Gastroesophageal sphincter (tissue), 4 donors: ENCODE measurements at places on chromosomes 16 and 17.

DNA sequence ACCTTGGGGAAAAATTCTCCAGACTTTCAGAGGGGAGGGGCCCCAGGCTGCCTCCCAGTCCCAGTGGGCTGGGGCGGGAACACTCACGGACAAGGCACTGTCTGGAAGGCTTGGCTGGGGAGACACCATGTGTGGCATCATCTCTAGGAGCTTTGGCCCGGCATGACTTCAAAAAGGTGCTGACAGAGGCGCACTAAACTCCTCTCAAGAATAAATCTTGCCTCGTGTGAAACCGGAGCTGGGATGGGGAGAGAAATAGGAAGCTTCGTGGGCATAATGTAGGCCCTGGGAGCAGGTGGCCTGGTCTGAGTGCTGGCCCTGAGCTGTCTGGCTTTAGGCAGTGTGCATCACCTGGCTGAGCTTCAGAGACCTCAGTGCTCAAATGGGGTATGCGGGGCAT is 5.7 kb downstream of the WSCD1 start:
- ATAC-seq = no peak

DNA sequence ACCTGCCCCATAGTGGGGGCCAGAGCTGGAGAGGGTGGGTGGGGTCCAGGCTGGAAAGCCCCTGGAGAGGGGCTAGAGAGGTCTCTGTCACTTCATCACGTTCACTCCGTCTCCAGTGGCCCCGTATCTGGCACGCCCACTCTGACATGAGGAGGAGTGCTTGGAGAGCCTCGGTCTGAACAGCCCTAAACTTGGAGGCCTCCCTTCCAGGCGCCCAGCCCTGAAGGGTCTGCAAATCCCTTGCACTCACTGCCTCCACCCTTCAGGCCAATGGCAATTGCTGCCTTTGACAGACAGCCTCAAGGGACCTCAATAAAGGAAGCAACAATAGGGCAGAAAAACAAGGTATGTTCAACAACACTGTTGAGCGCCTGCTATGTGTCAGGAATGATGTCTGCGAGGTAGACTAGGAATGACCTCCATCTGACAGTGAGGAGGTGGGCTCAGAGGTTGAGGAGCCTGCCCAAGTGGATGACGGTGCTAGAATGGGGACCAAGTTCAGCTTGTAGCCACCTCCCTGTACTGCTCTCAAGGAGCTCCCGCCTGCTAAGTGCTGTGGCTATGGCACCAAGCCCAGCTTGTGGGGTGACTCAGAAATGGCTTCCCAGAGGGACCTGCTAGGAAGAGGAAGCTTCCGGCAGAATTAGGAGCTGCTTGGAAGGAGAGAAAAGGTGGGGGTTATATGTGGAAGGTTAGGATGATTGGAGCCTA is 2.9 kb upstream of the EPX start:
- ATAC-seq = no peak

DNA sequence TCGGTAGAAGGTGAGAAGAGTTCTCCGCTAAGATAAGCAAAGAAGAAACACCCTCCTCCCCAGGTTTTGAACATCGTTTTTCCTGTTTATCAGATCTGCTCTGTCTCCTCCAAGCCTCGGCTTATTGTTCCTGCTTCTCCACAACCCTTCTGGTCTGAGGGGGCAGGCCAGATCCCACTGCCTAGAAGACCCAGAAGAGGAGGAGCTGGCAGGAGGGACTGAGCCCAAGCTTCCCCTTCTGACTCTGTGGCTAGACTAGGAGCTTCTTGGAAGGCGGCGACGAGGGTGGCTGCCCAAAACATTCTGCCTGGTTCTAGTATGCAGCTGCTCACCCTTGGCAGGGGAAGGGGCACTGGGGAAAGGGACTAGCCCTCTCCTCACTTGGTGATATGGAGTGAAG is 5.2 kb upstream of the HOXB5 start:
- no peak for ATAC-seq

GRCh38 chr17:43517161-43517560 is 29.0 kb downstream of the ETV4 start:
- no peak for ATAC-seq

GRCh38 chr16:81798311-81799137 is 19.4 kb downstream of the PLCG2 start:
- no peak for ATAC-seq

- no peak for ATAC-seq
These were observed 6.7 kb upstream of the ABCA9 start for GRCh38 chr17:69067274-69068047.

- peak; percentile 23 for ATAC-seq
These were observed 5.9 kb upstream of the MYO15A start for GRCh38 chr17:18102640-18103039.

DNA sequence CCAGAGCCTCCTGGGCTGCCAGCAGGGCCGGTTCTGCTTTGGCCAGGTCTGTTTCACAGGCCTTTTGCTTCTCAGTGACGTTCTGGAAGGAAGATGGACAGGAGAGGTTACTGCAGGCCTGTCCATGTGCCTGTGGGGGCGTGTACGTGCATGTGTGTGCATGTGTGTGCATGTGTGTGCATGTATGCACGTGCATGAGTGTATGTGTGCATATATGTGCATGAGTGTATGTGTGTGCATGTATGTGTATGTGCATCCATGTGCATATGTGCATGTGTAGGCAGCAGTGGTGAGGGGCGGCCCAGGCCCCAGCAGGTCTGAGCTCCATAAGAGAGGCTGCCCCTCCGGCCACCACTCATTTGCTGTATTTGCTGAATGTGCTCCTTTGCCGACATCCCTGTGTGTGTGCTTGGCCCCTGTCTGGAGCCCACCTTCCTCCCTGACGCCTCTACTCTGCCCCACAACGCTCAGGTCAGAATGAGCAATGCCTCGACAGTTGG is 81.8 kb downstream of the PGS1 start:
- ATAC-seq = no peak

DNA sequence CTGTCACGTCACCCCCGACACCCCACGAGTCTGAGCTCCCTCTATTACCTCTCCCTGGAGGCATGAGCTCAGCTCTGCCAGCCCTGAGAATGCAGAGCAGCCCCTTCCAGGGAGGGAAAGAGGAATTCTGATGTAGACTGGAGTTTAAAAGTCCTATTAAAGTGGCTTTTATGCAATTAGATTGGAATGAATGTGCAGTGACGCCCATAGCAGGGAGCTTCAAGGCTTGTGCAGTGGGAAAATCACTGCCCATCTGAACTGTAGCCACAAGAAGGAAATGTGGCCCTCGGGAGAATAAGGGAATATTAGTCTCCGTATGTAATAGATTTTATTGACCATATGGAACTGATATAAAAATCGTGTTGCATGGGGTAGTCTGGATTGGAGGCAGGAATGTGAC is 66.9 kb downstream of the ZNF423 start:
- no peak for ATAC-seq

DNA sequence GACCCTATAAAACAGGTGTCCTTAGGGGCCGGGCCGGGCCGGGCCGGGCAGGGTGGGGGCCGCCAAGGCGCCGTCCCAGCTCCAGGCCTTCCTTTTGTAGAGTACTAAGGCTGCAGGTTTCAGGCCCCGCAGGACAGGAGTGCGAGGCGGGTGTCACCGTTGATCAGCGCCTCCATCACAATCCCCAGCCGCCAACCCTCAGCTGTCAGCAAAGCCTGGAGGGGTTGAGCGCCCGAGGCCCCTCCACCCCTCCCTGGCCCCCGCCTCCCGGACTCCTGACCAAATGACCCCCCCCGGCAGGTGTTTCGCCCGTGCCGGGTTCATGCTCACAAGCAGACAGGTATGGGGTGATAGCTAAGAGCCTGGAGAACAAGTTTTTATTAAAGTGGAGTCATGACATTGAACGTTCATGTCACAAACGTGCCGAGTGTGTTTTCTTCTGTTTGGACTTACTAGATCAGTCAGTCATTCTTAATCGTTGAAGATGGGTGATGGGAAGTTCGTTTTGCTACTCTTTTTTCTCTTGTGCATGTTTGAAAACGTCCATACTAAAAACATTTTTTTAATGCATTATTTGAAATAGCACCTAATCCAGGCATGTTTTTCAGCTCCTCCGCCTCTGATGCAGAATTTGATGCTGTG is 534 bp downstream of the ARL2BP start:
- no peak for ATAC-seq

GRCh38 chr16:75590920-75591843 is 25.0 kb downstream of the GABARAPL2 start:
- ATAC-seq = peak; percentile 79

DNA sequence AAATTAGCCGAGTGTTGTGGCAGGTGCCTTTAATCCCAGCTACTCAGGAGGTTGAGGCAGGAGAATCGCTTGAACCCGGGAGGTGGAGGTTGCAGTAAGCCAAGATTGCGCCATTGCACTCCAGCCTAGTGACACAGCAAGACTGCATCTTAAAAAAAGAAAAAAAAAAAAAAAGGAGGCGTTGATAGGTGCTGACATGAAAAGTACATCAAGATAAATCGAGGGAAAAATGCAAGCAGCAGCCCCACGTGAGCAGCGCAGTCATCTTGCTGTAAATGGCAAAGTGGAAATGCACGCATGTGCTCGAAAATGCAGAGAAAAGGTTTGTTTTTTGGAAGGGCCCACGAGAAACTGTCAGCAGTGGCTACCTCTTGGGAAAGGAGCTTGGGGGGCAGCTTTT is 20.9 kb downstream of the MXRA7 start:
- no peak for ATAC-seq

DNA sequence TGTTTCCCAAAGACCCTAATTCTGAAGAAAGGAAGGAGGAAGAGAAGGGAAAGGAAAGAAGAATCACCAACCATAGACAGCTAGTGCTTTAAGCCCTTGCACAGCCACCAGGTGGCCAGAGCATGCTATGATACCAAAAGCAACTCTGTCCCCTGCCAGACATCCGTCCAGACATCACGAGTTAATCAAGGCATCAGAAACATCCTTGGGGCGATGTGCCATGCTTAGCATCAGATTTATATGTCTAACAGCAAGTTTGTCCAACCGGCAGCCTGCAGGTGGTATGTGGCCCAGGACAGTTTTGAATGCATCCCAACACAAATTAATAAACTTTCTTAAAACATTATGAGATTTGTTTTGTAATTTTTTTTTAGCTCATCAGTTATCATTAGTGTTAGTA is 2.9 kb upstream of the CRYBA1 start:
- no peak for ATAC-seq

DNA sequence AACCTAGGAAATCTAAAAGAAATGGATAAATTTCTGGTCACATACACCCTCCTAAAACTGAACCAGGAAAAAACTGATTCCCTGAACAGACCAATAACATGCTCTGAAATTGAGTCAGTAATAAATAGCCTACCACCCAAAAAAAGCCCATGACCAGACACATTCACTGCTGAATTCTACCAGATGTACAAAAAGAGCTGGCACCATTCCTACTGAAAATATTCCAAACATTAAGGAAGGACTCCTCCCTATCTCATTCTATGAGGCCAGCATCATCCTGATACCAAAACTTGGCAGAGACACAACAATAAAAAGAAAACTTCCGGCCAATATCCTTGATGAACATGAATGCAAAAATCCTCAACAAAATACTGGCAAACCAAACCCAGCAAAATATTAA is 52.9 kb downstream of the TTC19 start:
- no peak for ATAC-seq

- ATAC-seq = no peak
These were observed 79.8 kb downstream of the ENGASE start for GRCh38 chr17:79154446-79154845.

- ATAC-seq = no peak
These were observed 24.2 kb downstream of the ZNF652 start for GRCh38 chr17:49337884-49338283.

GRCh38 chr16:24052329-24053098 is 203.6 kb upstream of the CACNG3 start:
- ATAC-seq = no peak

DNA sequence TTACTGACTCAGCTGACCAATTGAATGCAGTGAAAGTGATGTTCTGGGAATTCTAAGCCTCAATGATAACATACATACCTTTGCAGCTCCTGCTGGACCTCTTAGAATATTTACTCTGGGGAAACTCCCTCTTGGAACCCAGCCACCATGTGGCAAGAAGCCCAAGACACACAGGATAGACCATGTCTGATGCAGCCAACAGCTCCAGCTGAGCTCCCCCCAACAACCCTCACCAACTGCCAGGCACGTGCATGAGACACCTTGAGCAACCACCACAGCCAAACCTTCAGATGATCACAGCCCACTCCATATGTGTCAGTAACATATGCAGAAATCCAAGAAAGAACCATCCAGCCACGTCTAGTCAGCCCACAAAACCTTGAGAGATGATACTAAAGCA is 53.0 kb downstream of the XYLT1 start:
- ATAC-seq = no peak

- peak; percentile 79 for ATAC-seq
These were observed 16.6 kb downstream of the COL1A1 start for GRCh38 chr17:50184611-50185398.

GRCh38 chr17:72887322-72887721 is 205.2 kb downstream of the SLC39A11 start:
- ATAC-seq = no peak

DNA sequence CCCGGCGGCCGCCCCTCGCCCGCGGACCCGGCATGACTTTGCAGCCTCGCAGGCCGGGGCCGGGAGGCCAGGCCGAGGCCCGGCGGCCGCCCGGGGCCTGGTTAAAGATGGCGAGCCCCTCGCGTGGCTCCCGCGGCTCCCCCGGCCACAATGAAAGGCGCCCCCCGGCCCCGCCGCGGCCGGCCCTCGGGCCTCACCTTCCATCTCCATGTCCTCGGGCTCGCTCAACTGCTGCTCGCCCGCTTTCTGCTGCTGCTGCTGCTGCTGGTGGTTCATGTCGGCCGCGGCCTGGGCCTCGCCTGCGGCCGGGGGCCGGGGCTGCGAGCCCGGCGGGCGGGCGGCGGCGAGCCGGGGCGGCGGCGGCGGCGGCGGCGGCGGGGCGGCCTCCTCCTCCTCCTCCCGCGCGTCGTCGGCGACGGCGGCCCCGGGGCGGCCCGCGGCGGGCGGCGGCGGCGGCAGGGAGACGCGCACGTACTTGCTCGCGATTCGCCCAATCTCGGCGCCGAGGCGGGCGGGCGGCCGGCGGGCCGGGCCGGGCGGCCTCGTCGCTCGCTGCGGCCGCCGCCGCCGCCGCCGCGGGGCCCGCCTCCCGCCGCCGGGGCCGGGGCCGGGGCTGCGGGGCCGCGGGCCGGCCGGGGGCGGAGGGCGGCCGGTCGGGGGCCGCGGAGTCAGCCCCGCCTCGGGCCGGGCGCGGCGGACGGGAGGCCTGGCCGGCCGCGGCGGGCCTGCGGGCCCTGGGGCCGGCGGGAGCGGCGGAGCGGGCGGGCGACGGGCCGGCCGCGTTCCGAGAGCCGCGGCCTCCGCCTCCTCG is 491 bp downstream of the USP7 start:
- peak; percentile 52 for ATAC-seq

GRCh38 chr17:58587713-58588117 is 73.3 kb upstream of the MTMR4 start:
- no peak for ATAC-seq

DNA sequence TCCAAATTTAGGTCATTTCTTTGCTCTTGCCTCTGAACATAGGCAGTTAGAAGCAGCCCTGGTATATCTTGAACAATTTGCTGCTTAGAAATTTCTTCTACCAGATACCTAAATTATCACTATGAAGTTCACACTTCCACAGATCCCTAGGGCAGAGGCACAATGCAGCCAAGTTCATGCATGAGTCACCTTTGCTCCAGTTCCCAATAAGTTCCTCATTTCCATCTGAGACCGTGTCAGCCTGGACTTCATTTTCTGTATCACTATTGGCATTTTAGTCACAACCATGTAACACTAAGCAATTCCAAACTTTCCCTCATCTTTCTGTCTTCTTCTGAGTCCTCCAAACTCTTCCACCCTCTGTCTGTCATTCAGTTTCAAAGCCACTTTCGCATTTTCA is 45.0 kb downstream of the KCNJ16 start:
- ATAC-seq = no peak

GRCh38 chr17:11921296-11921695 is 76.0 kb downstream of the ZNF18 start:
- no peak for ATAC-seq
